GM12891 (cell line): ENCODE measurements at places on chromosomes 11 and 22.

- DNase-seq, result no peak
Measured at GRCh38 chr22:20034143-20034542, 13.2 kb downstream of the TANGO2 start.

DNA sequence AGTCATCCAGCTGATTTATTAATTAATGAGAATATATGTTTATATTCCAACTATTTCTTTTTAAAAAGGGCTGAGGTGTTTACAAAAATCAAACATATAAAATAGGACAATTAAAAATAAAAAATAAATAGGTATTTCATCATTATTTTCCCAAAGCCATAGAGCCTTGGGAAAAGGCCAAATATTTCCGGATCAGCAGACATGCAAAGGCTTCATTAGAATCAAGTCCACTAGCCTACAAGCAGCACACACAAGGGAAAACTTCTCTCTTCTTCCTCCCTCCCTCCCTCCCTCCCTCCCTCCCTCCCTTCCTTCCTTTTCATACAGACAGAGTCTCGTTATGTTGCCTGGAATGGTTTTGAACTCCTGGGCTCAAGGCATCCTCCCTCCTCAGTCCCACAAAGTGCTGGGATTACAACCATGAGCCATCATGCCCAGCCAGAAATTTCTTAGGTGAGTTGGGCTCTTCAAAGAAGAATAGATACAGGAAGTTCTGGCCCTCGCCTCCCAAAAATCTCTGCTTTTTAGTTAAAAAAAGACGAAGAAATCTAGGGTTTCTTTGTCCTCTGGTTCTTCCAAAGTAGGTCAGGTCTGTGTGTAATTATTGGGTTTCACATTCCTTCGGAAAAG, 121.2 kb downstream of the SIK3 start:
- no peak for DNase-seq

DNA sequence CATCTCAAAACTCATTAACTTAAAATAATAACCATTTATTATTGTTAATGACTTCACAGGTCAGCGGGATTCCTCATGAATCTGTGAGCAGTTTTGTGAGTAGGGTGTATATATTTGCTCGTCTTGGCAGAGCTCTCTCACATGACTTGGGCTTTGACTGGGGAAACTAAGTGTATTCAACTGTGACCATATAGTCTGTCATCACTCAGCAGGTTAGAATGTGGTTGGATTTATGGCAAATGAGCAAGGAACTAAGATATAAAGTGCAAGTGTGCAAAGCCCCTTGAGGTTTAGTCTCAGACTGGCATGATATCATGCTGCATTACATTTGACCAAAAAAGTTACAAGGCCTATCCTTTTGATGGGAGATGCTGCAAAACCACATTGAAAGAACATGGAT, 254.8 kb downstream of the CNTN5 start:
- no peak for DNase-seq

GRCh38 chr11:79694368-79694767, 253.5 kb upstream of the TENM4 start:
- DNase-seq, result no peak

DNA sequence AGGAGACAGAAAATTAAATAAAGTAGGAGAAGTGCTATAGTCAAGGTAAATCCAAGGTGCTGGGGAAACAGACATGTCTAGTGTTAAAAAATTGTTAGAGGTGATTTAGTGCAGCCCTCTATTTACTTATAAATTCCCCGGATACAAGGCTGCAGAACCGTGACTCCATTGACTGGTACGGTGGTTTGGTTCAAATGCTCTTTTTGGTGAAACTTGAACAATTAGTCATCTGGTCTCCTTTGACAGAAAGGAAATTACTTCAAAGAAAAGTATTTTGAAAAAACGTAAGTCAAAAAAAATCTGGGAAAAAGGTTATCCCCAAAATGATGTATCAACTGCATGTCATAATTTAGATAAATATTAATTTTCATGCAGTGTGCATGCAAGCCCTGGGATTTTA, 399.2 kb downstream of the CNTN5 start:
- DNase-seq, result no peak

DNA sequence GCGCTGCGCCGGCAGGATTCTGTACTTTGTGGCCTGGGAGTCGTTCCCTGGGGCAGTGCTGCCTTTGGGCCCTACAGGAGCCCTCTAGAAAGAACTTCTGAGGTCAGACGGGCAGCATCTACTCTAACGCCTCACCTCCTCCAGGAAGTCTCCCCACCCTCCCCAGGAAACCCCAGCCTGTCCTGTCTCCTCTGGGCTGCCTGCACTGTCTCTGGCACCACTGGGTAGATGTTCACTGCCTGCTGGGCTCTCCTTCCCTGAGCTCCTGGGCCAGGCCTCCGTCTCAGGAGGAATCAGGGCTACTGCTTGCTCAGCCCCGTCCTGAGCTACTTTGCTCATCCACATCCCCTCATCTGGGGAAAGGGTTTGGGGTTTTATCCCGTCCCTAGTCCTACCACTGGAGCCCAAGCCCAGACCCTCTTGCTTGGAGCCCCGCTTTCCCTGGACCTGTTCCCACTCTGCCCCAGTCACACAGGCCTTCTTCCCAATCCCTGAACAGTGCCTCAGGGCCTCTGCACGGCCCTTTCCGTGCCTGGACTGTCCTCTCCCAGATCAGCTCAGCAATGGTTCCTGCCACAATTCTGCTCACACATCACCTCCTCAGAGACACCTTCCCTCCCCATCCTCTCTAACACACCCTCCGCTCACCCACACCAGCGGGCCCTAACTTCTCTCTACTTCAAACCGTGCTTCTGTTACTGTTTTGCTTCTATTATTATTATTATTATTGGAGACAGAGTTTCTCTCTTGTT, 11.3 kb upstream of the TREH start:
- DNase-seq, result no peak

DNA sequence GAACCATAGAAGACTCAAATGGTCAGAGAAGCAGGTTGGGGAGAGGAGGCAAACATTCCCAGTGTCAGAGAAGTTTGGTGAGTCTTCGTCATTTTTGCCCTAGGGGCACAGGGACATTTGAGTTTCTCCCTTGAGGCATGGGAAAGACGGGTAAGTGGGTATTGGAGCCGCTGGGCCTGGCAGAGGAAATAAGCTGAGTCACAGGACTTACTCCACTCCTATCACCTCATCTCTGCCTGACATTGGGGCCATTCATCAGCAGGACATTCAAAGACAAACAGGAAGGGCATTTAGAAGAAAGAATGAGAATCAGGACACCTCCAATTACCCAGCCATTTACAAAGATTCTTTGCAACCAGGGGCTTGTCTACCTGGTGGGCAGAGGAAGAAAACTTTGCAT, 100.7 kb upstream of the SEZ6L start:
- no peak for DNase-seq

GRCh38 chr11:57309106-57310059, 15.4 kb downstream of the TNKS1BP1 start:
- no peak for DNase-seq

GRCh38 chr22:28706845-28707244, 27.2 kb upstream of the TTC28 start:
- DNase-seq, result no peak

DNA sequence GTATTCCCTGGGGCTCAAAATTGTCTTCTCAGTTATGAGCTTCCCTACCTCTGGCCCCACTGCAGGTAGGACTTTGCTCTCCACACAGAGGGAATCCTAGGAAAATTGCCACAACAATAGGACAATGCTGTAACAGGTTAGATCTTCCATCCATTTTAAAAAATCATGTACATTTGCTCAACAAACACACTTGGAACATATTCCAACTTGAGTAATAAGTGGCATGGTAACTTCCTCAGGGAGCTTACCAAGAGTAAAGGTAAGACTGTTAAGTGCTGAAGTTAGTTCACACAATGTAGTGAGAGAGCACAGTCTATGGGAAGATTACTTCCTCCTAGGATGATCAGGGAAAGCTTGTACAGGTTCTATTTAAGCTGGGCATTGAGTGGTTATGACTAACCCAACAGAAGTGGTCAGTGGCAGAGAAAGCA, 78.9 kb upstream of the BIRC3 start:
- no peak for DNase-seq

- no peak for DNase-seq
Measured at GRCh38 chr11:102580185-102580951, 44.8 kb downstream of the MMP20 start.

DNA sequence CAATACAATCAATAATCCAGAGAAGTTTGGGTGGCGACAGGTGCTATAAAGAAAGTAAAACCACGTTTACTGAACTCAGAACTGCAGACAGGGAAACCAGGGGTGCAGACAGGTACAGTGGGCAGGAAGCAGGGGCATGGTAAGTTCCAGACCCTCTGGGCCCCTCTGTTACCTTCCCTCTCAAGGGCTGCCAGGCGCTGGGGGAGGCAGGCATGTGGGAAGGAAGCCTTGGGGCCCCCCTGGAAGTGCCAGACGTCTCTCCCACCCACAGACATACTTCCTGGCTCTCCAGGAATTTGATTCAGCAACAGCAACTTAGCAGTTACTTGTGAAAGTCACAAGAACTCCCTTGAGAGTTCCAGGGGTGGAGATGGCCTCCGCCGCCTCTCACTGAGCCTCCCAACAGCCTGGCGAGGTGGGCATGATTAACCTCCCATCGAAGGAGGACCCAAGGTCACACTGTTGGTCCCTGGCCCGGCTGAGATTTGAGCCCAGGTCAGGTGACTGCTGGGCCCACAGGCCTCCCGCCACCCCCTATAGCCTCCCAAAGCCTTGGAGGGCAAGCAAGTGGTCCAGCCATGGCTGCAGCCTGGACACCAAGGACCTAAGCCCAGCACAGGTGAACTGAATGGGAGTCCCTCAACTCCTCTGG, 14.1 kb upstream of the TSKU start:
- DNase-seq, result no peak

GRCh38 chr11:4025248-4025966, 69.2 kb upstream of the RRM1 start:
- DNase-seq, result no peak

GRCh38 chr11:92528001-92528400, 303.4 kb downstream of the FAT3 start:
- no peak for DNase-seq

- DNase-seq, result no peak
Measured at GRCh38 chr22:39109361-39109760, 12.3 kb downstream of the APOBEC3H start.

GRCh38 chr22:20430720-20431510, 6.7 kb downstream of the SCARF2 start:
- DNase-seq, result no peak

DNA sequence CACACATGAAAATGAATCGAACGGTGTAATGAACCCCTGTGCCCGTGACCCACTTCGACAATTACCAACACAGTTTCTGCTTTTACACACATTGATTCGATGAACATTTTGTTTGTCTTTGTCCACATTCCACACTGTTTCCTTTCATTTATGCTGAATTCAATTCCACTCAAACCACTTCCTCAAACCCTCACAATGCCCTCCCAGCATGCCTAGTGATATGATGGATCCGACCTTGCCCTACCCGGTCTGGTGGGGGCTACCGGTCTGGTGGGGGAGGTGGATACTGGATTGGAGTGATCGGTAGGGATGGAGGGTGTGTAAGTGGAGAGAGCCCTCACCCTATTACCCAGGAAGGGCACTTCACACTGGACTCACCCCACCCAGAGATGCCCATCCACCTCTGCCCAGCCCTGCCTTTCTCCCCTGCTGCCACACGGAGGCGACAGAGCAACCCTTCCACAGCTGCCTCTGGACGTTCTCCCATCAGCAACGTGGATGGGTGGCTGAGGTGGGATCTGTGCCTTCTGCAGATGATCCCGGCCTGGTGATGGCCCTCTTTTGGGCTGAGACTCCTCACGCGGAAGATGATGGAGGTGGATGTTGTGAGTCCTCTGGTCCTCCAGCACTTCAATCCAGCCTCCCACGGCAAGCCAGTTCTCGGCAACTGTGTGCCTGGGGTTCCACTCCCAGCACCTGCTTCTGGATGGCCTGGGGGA, 33.0 kb upstream of the P2RY2 start:
- peak; percentile 39 for DNase-seq

- no peak for DNase-seq
Measured at GRCh38 chr22:27278946-27279345, 522.6 kb downstream of the MN1 start.

GRCh38 chr11:19176629-19177186, 25.1 kb downstream of the CSRP3 start:
- no peak for DNase-seq

DNA sequence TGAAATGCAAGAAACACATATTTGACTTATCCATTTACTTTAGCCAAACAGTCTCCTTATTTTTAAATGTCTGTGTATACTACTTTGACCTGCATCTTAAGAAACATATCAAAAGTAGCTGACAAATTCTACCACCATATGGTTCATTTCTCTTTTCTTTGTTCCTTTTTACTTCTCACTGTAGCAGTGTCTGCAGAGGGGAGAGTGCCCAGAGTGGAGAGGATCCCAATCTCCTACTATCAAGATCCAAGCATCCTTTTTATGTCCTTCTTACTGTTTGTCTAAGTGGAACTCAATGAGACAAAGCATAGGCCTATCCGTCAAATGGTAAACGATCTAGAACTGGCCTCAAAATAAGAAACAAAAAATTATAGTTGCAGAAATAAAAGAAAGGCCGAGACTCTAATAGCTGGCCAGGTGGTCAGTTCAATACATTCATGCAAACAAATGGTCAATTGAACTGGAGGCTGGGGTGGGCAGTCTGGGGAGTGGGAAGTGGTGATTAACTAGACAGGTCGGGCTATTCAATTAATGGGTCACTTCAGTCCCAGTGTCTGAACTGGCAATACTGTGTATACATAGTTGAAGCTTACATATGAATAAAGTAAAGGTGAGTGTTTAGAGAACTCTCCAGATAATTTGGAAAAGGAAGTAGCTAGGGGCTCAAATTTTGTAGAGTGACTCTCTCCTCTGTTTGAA, 149.1 kb downstream of the MAML2 start:
- no peak for DNase-seq

GRCh38 chr22:46547179-46547882, 9.9 kb upstream of the CELSR1 start:
- DNase-seq, result no peak
